NCI-H748 treated with DMSO at 0.1 percent for 48 hours (cell line): ENCODE measurements at places on chromosomes 3 and 15.

DNA sequence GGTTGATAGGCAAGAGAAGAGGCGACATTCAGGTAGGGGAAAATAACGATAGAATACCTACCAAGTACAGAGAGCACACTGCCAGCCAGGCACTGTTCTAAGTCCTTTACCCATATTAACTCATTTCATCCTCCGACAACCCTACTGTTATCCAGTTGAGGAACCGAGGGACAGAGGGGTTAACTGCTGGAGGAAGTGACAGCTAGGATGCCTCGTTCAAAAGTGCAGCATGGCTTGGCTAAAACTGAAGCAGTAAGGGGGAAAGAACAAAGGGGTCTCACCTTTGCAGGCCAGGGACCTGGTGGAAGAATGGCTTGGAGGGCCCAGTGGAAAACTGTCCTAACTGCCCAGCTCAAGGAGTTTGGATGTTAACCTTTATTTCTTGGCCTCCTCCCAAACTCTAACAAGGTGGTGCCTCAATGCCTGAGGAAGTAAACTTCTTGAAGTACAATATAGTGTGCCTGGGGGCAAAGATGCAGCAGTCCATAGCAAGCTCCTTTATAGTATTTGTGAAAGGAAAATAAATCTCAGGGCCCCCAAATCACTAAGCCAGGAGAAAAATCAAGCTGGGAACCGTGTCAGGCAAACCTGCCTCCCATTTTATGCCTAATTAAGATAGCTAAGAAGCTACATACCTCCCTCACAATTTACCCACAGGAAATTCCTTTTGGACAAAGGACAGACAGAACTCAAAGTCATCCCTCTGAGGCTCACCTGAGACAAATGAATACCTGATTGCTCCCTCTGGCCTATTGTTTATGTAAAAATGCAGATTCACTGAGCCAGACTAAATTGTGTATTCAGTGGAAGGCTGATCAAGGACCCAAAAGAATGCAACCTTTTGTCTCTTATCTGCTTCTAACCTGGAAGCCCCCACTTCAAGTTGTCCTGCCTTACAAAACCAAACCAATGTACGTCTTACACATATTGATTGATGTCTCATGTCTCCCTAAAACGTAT is 1.6 kb upstream of the ITGB5 start:
- no peak for DNase-seq

DNA sequence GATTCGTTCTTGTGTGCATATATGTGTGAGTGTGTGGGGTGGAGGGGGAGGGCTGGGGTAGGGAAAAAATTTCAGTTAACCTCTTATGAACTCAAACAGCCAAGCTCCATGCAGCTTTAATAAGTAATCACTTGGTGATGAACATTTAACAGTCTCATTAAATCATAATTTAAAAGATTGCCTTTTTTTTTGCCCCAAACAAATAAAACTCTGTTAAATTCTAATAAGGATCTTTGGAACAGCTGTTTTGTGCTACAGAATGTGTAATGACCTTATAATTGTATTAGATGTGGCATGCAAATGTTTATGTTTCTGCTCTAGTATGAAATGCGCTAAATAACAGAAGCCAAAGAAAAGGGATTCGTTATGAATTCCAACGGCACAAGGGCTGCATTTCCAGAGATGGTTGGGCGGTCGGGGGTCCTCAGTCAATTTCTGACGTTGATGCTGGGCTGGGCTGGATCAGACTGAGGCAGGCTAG is 80.0 kb upstream of the RORA start:
- no peak for DNase-seq

DNA sequence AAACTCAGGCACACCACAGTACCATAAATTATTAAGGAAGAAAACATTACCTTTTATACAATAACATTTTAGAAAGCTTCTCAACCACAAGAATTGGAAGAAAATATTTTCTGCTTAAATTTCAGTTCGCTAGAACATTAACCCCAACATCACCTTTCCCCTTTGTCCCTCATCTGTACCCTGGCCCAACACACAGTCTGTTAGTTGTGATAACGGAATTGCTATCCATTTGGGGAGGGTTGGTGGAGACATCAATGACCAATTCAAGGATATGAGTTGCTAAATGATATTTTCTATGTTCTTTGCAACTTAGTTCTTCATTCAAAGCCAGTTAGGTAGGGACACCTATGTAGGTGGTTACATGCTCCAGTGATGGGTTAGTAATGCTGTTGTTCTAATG is 5.8 kb downstream of the EID1 start:
- no peak for DNase-seq

DNA sequence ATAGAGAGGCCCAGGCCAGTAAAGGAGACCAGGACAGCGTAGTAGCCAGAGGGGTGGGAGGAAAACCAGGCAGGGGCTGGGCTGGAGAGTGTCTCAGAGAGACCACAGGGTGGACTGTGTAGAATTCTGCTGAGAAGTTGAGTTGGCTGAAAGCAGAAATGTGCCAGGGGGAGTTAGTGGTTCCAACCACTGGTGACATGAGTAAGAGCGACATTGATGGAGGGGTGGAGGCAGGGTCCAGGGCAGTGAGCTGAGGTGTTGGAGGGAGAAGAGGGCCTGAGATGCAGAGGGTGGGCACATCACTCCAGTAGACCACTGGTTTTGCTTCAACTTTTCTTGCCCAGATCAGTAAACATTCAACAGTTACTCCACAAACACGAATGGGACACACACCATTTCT is 106.5 kb downstream of the ASB7 start:
- no peak for DNase-seq

- no peak for DNase-seq
Observed at GRCh38 chr15:44033894-44034293, 161.2 kb downstream of the FRMD5 start.

- no peak for DNase-seq
Observed at GRCh38 chr3:40583691-40584090, 58.9 kb downstream of the ZNF621 start.

DNA sequence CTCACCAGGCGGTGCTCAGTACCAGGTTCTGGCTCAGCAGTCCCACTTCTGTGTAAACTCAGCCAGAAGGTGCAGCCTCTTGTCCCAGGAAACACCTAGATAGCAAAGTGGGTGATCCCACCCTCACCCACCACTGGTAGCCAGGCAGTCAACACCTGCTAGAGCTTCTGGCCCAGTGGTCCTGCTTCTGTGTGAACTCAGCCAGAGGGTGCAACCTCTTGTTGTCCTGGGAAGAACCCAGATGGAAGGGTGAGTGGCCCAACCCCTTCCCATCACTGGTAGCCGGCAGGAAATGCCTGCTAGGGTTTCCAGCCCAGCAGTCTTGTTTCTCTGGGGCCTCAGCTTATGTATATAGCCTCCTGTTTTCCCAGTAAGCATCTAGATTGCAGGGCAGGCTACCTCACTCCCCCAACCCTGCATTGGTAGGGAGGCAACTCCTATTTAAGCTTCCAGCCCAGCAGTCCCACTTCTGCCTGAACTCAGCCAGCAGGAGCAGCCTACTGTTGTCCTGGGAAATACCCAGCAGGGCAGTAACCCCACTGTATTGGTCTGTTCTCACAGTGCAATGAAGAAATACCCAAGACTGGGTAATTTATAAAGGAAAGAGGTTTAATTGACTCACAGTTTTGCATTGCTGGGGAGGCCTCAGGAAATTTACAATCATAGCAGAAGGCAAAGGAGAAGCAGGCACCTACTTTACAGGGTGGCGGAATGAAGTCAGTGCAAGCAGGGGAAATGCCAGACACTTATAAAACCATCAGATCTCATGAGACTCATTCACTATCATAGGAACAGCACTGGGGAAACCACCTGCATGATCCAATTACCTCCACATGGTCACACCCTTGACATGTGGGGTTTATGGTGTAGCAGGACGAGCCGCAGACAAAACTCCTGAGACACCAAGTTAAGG is 110.6 kb downstream of the DTWD1 start:
- DNase-seq: no peak

- no peak for DNase-seq
Observed at GRCh38 chr3:49377483-49377882, 19.3 kb upstream of the GPX1 start.

DNA sequence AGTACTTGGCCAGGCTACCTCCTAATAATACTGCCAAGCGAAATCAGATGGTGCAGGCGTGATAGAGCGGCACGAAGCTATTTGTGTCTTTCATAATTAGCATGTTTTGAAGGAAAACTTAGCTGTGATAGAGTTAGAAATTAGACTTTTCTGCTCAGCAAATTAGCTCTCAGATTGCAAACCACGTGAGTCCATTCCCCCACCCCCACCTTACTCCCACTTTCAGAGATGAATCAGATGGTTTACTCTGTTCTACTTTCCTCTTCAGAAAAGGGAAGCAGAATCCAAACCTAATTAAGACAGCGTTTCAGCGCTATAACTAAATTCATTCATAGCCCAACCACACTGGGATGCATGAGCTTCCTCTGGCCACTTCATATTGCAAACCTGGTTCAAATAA is 214.6 kb downstream of the SLCO3A1 start:
- no peak for DNase-seq

- DNase-seq: no peak
Observed at GRCh38 chr3:150825192-150825915, 62.4 kb upstream of the SIAH2 start.

DNA sequence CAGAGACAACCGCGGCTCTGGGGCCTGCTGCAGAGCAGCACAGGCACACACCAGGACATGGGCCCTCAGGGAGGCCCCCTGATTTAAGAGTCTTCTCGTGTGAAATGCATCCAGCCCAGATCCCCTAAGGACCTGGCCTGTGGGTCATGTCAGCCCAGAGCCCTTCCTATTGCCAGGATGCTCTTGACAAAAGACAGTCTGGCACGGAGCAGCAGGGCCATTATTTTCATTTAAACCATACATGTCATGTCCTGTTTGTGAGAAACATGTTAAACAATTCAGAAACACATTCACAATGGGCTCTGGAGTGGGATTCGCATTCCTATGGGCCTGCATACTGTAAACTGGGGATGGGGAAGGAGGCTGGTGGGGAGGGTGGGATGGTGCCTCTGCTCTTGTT is 367.4 kb upstream of the WNT5A start:
- no peak for DNase-seq

GRCh38 chr3:107989661-107990060 is 101.2 kb downstream of the CD47 start:
- DNase-seq: no peak

DNA sequence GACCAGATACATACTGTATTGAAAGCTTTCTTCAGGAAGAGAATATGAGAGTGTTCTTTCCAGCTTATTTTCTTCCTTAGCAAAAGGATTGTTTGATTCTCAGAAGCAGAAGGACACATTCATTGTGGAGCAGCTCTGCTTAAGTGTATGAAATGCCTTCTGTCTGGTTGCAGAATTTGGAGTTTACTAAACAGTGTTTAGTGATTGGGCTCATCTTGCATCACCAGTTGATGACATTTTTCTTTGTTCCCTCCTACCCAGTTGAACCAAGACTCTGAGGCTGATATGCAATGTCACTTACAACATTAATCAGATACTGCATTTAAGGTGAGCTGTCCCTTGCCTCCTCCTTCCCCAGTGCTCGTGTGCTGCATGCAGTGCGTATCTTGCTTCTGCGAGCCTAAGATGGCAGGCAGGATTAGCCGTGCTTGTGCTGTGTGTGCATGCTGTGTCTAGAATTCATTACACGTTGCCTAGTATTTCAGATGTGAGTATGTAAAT is 18.4 kb downstream of the ZBTB38 start:
- peak; percentile 15 for DNase-seq
